ENCODE measurements at places on chromosomes 4 and X. TPM values are rescaled to one million over a fixed set of nuclear protein-coding genes. Genes with fewer than 3 reads are reported as not detected.

Gene MAGEA12
- not detected for total RNA-seq

Gene RHOH
- not detected for total RNA-seq

Gene IL21
- total RNA-seq: not detected

Gene MED14
- total RNA-seq: 15.3 TPM

Gene PRMT9
- 4.1 TPM for total RNA-seq

Gene ARHGAP6
- 0.08 TPM for total RNA-seq

Gene UGT2B11
- total RNA-seq: not detected

Gene POU4F2
- not detected for total RNA-seq

Gene IGSF1
- total RNA-seq: not detected

Gene FOXR2
- not detected for total RNA-seq

Gene IL1RAPL2
- not detected for total RNA-seq

Gene RP2
- total RNA-seq: 11.2 TPM

Gene CTAG2
- not detected for total RNA-seq

Gene SCML2
- total RNA-seq: 0.62 TPM

Gene SSX4
- total RNA-seq: not detected

Gene DCLK2
- not detected for total RNA-seq

Gene MAGEA1
- not detected for total RNA-seq

Gene AADAT
- total RNA-seq: 4.7 TPM

Gene RAB39B
- 0.30 TPM for total RNA-seq

Gene CLDN22
- total RNA-seq: not detected

Gene TMPRSS11D
- not detected for total RNA-seq

Gene CAPN6
- not detected for total RNA-seq

Gene CYP4V2
- total RNA-seq: 5.5 TPM

Gene GPR119
- total RNA-seq: not detected

Gene TRO
- total RNA-seq: 5.3 TPM

Gene MMRN1
- total RNA-seq: not detected

Gene CXXC4
- total RNA-seq: not detected

Gene FMR1NB
- total RNA-seq: not detected

Gene CTAG1B
- total RNA-seq: not detected

Gene BEX5
- 3.9 TPM for total RNA-seq

Gene CPZ
- total RNA-seq: not detected

Data from hair follicular keratinocyte (primary cell).